ENCODE measurements at places on chromosomes 1 and 21.

DNA sequence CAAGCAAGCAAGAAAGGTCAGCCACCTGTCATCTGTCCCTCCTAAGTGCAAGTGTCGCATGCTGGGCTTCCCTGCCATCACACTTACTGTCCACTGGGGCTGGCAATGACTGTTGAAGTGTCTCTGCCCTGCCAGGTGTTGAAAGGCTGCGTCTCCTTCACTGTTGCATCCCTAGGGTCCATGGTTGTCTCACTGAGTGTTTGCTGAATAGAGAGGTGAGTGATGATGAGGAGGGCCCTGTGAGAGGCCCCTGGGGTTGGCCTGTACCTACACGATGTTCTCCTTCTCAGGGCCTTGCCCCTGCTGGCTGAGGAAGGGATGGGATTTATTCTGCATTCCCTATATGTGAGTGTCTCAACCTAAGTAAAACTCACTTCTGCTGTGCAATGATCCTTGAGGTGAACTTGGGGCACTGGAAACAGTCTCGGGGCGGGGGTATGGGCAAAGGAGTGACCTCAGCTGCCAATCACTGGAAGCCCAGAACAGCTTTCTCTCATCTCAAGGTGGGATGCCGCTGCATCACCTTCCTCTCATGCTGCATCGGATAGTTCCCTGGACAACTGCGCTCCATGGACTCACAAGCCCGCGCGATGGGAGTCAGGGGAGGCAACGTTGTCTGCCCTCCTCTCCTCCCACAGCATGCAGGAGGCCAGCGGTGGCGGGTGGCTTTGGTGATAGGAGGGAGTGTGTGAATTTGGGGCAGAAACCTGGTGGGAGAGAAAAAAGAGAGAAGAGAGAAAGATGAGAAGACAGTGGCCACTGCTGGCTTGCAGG, 35.8 kb upstream of the SOX13 start:
- DNase-seq, result no peak

DNA sequence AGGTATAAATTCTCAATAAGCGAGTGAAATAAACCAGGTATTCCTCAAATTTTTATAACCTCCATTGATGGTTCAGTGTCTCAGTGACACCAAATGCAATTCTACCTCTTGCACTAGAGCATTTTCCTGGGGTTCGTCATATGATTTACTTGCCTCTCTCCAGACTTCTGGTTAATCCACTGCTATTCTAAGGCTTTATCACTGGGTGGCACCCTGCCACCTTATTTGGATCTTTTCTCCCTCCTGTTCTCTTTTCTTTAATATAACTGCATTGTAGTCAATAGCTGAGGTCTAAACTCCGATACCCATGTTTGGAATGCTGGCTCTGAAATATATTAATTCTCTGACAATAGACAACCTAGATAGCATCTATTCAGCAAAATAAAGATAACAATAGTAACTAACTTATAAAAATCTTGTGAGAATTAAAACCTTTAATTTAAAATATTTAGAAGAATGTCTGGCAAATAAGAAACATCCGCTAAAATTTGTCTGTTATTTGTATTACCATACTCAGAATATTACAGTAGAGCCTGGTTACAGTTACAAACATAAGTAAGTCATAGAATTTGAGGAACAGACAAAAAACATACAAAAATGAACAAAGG, 436.4 kb downstream of the PLA2G4A start:
- DNase-seq, result no peak

DNA sequence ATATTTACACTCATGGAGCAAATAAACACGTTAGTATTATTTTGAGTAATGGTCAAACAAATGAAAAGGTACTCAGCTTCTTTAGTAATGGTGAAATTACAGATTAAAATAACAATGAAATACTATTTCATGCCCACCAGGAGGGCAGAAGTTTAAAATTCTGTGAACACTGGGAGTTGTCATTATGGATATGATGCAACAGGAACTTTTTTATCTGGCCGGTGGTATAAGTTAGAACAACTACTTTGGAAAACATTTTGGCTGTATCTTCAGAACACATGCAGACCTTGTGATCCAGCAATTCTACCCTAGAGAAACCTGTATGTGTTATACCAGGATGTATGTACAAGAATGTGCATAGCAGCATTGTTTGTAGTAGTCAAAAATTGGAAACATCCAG, 23.2 kb upstream of the PPP1R8 start:
- DNase-seq, result no peak

GRCh38 chr1:119783354-119784185, 14.9 kb upstream of the HMGCS2 start:
- no peak for DNase-seq

DNA sequence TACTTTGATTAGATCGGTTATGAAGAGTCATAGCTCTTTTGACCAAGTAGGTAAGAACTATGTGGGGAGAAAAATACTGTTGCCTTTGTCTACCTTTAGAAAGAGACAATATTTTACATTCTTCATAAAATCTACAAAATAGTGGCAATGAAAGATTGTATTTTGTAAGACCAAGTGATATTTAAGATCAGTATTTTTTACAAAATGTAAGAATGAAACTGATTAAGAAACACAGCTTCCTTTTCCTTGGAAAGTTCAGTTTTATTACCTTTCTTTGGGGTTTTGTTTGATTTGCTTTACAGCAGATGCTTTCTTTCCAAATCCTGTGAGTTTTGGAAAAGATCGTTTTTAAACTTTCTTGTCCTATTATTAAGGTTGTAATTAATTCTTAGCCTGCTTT, 69.8 kb downstream of the SLC35A3 start:
- DNase-seq, result no peak

- DNase-seq, result no peak
Measured at GRCh38 chr21:14453339-14454015, 70.5 kb upstream of the HSPA13 start.

GRCh38 chr1:106831511-106831910, 225.0 kb upstream of the PRMT6 start:
- DNase-seq, result no peak

DNA sequence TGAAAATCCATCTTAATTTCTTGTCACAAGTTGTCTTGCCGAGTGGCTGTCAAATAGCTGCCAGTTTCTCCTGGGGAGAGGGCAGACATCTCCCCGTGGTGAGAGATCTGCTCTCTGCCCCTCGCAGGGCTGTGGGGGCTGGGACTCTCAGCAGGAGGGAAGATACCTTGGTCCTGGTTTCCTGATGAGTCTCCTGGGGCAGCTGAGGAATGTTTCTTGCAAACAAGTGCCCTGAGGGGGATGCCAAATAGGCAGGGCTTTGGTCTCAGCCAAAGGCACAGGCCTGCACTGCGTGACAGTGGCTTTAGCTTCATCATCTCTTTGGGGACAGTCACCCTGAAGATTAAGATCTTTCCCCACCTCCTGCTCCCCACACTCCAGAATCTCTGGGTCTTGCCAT, 40.9 kb downstream of the SYT6 start:
- DNase-seq, result no peak

DNA sequence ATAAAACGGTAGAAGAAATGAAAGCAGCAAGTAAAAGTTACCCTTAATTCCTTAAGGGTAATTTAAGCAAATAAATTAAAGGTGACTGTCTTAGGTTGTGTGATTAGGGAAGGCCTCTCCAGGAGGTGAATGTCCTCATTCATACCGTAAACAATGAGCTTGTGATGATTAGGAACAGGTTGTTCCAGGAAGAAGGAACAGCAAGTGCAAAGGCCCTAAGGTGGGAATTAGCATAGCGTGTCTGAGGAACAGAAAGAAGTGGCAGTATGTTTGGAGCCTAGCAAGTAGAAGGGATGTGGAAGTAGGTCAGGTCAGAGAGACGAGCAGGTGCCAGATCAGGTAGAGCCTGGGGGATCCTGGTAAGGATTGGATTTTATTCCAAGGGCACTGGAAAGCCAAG, 5.6 kb downstream of the AK4 start:
- DNase-seq, result no peak

DNA sequence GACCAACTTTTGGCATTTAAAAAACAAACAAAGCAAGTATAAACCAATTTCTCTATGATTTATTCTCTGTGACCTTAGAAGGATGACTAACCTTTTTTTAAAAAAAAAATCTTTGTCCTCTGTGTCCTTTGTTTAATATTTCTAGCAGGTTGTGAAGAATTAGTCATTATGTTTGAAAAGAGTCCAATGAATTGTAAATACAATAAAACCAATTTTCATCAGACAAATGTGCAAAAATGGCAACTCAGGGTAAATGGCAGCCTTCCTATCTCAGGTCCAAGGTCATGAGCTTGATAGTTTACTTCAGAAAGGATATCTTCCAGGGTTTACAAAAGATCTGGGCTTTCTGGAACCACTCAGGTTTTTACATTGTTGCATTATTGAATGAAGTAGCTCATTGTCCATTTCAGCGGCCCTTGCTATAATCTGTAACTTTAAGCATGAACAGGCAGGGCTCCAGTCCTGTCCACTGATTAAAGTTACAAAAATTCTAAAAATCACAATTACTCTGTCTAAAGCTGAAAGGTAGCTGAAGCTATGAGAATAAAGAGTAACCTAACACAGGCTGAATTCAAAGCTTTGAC, 11.7 kb upstream of the MAP3K21 start:
- no peak for DNase-seq

DNA sequence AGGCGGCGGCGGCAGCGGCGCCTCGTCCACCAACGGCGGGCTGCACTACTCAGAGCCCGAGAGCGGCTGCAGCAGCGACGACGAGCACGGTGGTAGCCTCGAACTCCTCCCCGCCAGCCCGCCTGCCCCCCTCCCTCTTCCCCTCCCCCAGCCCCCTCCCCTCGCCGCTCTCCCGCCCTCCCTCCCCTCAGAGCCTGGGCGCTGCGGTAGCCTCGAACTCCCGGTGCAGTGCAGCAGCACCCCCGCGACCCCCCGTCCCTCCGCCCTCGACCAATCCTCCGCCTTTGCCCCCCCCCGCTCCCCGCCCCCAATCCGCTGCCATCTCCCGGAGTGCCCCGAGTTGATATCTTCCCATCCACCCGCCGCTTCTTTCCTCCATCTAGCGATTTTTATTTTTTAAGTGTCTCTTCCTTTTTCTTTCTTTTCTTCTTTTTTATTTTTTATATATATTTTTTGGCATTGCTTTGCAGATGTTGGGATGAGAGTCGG, 516 bp downstream of the RCOR3 start:
- no peak for DNase-seq

GRCh38 chr1:163766257-163766918, 444.6 kb downstream of the NUF2 start:
- no peak for DNase-seq

DNA sequence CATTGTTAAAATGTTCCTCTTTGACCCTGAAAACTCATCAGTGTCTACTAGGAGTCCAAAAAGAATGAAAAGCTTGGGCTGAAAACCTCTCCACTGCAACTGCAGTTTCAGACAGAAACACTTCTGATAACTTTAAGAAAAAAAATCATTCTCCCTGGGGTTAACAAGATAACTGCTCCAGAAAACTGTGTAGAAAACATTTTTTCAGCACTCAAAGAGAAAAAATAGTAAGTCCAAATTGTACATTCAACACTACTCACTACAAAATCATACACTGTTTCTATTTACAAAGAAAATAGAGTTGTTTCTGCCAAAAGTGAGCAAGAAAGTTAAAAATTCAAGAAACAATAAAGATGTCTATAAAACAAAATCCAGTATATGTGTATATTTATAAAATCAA, 157.8 kb downstream of the RERE start:
- DNase-seq, result no peak

DNA sequence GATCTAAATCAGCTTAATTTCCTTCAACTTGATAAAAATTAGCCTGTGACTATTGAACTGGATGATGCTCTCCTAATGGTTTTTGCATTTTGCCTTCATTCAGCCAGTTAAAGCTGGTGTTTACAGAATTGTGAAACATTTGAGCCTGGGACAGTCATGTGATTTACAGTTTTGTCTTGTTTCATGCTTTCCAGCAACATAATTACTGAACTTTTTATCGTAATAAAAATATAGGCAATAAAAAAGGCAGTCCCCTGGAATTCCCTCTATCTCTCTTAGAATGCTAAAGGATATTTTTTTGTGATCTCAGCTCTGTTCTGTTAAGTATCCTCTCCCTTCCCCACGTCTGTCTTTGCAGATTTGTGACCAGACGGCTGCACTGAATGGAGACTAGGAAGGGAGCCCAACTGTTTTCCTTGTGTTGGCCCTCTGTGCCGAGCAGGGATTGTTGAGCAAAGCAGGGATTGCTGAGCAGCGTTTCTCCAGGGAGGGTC, 70.3 kb upstream of the RGL1 start:
- no peak for DNase-seq

DNA sequence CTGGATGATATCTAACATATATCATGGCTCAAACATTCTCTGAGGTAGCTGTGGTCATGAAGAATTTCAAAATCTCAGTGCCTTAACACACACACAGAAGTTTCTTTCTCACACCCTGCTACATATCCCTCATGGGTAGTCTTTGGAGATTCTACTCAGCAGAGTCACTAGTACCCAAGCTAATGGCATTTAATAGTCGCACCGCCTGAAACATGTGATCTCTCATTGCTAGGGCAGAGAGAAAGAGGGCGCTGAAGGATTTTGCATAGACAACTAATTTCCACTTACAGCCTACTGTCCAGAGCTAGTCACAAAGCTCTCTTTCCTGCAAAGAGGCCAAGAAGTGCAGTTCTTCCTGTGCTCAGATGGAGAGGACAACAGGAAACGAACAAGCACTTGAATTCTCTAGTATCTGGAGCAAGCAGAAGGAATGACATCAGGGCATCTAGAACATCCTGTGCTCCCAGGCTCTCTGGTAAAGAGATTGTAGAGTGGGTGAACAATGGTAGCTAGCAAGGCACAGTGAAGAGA, 183.4 kb upstream of the PTBP2 start:
- DNase-seq, result no peak

GRCh38 chr1:185787238-185787637, 53.0 kb downstream of the HMCN1 start:
- no peak for DNase-seq

- no peak for DNase-seq
Measured at GRCh38 chr1:30713311-30713710, 10.1 kb downstream of the MATN1 start.

All from activated T-helper 1 cell treated with anti-CD3 and anti-CD28 coated beads, Interleukin-2, amount 50 U/mL, for 16 hours (primary cell).